Activated T-cell treated with anti-CD3 and anti-CD28 coated beads, Interleukin-2, amount 50 U/mL, for 24 hours (primary cell): ENCODE measurements at places on chromosomes 1 and 21.

GRCh38 chr21:42490720-42491119 lies 5.3 kb downstream of the RSPH1 start:
- DNase-seq, result no peak

DNA sequence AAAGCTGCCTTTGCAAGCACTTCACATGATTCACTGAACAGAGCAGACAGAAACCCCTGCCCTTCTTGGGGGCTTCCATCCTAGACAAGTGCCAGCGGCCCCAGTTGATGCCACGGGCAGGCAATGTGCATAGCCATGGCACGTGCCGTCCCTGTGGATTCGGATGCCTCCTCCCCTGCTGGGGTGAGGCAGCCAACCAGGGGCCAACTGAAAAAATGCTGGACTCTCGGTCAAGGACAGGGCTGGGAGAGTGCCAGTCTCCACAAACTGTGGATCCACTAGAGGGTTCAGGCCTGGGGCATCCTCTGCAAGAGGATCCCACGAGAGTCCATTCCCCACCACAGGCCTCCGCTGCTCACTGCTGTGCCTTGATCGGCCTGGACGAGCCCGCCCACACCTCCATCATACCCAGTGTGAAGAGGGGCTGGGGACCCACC lies 3.8 kb downstream of the JMJD4 start:
- peak; percentile 30 for DNase-seq

- no peak for DNase-seq
Observed at GRCh38 chr1:35555212-35555584, 2.0 kb downstream of the KIAA0319L start.

- DNase-seq, result peak; percentile 72
Observed at GRCh38 chr1:28577052-28577678, 14.9 kb upstream of the RAB42 start.

DNA sequence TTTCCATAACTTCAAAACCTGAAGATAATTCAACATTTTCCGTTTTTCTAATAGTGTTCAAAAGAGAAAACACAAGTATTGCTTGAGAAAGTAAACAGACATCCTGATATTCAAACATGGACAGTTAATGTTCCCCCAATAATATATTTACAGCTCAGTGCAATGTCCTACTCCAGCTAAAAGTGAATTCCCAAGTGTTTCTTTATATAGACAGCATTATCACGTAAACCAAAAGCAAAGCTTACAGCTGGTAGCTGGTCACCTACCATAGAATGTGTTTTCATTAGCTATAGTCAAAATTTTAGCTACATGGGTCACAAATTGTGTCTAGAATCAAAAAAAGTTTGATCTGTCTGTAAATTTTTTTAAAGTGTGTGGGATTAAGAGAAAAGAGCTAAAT lies 34.9 kb downstream of the WLS start:
- no peak for DNase-seq

- DNase-seq, result no peak
Observed at GRCh38 chr21:34734696-34735095, 65.9 kb downstream of the CLIC6 start.

DNA sequence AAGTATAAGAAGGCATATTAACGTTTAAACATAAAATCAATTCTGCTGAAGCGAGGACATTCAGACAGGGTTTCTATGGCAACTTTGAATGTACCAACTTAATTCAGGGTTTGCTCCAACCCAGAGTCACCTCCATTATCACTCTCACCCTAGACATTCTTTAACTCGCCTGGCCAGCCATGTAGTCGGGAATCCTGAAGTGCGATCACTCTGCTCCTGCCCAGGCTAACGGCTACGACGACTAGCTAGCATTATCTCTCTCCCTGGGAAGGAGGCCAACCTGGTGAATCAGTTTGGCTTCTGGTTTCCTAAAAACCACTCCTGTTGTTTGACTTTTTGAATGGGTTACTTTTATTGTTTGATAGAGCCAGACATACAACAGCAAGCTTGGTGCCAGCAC lies 38.9 kb upstream of the ZBTB18 start:
- no peak for DNase-seq

DNA sequence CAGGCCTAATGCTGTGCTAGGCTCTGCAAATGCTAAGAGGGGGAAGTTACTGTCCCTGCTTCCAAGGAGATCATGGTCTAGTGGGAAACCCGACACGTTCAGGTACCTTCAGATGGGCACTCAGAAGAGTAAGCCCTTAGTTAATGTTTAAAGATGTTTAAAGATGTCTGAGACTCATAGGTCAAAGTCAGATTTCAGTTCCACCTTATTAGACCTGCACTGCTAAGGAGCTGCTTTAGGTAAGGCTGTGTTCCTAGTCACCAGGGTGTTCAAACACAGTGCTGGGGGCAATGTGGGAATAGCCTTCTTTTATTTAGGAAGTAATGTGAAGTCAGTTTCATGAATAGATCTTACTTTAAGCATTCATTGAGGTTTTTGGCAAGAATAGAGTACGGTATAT lies 3.8 kb upstream of the RUSC1 start:
- no peak for DNase-seq

DNA sequence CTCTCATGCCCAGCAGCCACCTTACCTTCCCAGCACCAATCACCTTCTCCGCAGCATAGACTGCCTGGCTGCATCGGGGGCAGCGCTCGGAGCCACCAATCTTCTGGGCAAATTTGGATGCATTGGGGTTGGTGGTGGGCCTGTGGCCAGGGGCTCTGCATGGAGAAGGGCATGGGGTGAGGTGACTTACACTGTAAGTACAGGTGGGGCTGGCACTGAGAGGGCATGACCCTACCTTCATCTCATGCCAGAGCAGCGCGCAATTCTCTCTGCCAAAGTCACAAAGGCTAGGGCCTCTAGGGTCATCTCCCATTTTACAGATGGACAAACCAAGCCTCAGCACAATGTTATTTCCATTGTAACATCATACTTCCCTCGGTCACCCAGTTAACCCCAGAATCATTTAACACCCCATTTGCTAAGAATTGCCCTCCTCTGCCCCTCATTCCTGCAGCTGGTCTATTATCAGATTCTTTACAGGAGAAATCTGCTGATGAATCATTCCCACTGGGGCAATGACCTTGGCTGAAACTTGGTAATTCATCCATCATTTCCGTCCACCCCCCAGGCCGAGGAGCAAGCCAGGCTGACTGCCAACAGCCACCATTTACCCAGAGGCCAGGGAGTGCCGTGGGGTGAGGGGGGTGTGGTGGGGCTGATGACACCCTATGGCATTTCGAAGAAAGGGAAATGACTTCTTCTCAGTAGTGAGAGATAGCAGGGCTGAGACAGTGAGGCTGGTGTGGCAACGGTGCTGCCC lies 17.9 kb downstream of the CSRP1 start:
- no peak for DNase-seq

DNA sequence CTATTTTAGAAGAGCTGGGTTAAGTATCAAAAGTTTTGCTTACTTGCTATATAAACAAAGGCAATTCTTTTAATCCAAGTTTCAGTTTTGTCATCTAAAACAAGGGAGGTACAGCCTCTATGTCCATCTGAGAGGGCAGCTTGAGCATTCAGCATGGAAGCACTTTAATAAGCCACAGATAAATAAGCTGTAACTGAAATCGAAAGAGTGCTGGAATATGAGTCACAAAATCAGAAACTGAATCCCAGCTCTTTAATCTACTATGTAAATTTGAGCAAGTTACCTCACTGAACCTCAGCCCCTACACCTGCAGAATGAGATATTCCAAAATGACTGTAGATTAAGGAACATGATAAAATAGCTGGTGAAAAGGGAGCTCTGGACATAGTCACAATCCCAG lies 80.0 kb upstream of the HP1BP3 start:
- no peak for DNase-seq

DNA sequence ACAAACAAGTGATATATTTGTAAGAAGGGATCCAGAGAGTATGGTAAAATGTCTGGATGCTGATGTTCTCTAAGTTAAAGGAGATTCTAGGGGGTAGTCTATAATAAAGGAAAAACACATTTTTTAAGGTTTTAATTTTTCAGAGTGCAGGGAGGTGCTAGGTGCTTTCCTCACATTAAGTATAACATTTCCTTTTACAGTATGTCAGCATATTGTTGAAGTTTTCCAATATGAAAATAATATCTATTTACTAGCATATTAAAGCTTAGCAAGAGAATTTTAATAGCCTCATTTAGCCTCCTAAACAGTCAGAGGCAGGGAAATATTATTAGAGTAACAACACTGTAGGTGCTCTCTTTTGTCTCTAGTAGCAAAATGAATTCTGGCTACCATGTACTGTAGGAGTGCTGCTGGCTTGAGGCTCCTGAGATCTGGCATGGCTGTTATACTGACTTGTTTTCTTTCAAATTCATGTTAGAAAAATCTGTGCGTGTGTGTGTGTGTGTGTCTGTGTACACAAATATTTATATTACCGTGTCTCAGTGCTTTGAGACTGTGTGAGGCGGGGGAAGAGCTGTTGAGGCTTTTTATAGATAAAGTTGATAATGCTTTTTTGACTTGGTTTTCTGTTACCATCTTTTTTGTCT lies 71.0 kb downstream of the POU2F1 start:
- DNase-seq, result no peak

DNA sequence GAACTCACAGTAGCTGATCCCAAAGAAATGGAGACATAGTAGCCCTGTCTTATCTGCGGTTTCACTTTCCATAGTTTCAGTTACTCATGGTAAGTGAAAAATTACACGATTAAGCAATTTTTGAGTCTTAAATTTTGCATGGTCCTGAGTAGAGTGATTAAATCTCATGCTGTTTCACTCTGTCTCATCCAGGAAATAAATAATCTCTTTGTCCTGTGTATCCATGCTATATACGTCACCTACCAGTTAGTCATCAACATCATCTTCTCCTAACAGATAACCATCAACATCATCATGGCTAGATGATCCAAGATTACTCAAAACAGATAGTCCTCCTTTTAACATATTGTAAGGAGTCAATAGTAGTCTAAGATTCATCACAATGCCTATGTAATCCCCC lies 1589.3 kb downstream of the BRINP3 start:
- DNase-seq, result no peak

- no peak for DNase-seq
Observed at GRCh38 chr21:39611551-39612190, 1.1 kb upstream of the B3GALT5 start.

DNA sequence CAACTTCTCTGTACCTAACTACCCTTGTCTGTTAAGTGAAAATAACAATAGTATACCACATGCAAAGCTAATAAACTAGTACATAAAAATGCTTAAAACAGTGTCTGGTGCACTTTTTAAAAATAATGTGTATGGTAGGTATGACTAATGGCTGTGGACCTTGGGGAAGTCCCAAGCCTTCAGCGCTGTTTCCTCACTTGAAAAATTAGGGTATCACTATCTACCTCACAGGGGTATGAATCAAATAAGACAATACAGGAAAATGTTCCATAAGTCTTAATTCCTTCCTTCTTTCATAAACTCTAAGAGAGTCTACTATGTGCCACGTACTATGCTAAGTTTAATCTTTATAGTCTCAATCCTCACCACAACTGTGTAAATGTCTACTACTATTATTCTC lies 32.0 kb downstream of the EGLN1 start:
- no peak for DNase-seq

GRCh38 chr21:45383615-45384201 lies 21.3 kb upstream of the COL18A1 start:
- no peak for DNase-seq

- no peak for DNase-seq
Observed at GRCh38 chr1:18697541-18697940, 66.9 kb downstream of the PAX7 start.

- DNase-seq, result no peak
Observed at GRCh38 chr1:75503221-75503974, 107.5 kb downstream of the SLC44A5 start.

- no peak for DNase-seq
Observed at GRCh38 chr1:225592362-225593025, 60.4 kb downstream of the ENAH start.

DNA sequence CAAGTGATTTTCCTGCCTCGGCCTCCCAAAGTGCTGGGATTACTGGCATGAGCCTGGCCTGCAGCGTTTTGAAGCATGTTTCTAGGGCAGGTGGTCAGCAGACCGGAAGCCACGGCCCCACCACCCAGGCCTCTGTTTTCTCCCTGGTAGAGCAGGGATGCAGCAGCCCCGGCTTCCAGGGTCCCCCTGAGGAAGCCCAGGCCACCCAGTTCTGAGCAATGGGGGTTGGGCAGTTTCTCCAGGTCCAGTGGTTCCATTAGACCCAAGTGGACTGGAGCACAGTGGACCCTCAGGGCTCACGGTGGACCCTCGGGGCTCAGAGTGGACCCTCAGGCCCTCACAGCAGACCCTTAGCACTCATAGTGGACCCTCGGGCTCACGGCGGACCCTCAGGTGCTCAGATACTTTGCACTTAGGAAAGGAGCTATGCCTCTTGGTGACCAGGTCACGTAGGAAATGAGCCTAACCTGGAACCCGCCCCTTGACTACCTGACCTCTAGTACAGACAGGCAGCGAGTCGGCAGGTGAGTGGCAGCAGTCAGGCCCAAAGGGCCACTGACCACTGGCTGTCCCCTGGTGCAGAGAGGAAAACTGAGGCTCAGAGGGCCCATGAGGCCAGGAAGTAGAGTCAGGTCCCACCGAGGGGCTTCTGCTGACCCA lies 4.6 kb upstream of the FNDC10 start:
- DNase-seq, result no peak

- DNase-seq, result no peak
Observed at GRCh38 chr1:210855440-210855839, 278.5 kb downstream of the KCNH1 start.

DNA sequence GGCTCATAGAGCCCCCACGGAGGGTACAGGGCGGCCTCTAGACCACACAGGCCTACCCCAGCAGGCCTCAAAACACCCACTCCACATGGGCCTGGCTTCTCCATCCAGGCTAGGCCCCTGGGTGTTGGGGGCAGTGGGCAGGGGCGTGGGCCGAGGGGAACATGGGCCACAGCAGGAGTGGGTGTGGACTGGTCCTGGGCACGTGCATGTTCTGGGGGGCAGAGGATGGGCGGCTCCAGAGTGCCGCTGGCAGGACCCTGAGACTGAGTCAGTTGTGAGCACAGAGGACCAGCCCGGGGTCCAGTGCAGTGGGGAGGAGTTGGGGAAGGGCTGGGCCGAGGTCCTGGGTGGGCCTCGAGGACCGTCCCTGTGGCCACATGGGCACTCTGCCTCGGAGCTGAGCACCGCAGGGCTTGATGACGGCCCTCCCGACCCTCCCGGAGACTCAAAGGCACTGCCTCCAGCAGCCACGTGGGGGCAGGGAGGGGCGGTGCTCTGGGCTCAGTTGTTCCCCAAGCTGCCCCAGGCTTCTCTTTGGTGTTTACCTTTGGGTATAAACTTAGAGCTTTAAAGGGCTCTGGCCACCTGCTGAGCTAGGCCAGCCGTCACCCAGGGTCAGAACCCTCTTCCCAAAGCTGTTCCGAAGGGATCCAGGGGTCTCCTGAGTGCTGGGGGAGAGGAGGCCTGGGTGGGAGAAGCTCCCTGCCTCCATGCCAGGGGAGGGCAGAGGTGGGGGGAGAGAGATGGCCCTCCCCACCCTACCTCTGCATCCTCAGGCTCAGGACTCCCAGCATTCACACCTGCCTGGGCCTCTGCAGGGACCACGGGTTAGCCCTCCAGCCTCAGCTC lies 79.9 kb downstream of the MORN1 start:
- peak; percentile 72 for DNase-seq
